ENCODE measurements at places on chromosomes 7 and 10. TPM values are rescaled to one million over a fixed set of nuclear protein-coding genes. Genes with fewer than 3 reads are reported as not detected.

Gene TFEC
- total RNA-seq, result not detected

Gene DAGLB
- total RNA-seq, result 20.2 TPM

Gene CD36
- total RNA-seq, result 0.08 TPM

Gene LBX1
- not detected for total RNA-seq

Gene CHAT
- not detected for total RNA-seq

Gene AKR1D1
- 0.18 TPM for total RNA-seq

Gene NMT2
- 21.5 TPM for total RNA-seq

Gene CRYGN
- not detected for total RNA-seq

Gene CALN1
- total RNA-seq, result not detected

Gene NRG3
- total RNA-seq, result not detected

Data from A549 treated with GW870086 at 1 μM for 4 hours (cell line).